Left colon (tissue), 2 donors: ENCODE measurements at places on chromosomes 13 and 19.

DNA sequence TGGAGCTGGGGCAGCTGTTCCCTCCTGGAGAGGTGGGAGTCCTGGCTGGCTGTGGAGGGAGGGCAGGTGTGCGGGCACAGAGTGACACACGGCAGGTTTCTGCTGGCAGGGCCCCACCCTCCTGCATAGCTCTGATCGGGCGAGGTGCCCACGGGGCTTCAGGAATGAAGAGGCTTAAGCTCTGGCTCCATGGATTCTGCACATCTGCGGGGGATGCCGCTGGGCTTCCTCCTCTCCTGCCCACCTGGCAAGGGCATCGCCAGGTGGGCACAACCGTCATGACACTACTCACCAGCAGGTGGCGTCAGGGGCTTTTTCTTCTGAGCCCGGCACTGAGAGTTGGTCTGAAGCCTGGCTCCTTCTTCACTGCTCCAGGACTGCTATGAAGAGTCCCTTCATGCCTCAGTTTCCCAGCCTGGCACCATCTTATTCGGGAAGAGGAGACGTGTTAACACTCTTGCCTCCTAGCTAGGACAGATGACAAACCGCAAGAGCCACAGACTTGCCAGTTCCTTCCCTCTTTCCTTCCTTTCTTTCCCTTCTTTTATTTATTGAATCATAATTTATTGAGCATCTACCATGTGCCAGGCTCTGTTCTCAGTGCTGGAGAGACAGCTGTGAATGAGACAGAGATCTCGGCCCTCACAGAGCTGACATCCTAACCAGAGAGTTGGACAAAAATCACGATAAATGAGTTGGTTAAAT lies 15.2 kb upstream of the PAK4 start:
- no peak for DNase-seq

DNA sequence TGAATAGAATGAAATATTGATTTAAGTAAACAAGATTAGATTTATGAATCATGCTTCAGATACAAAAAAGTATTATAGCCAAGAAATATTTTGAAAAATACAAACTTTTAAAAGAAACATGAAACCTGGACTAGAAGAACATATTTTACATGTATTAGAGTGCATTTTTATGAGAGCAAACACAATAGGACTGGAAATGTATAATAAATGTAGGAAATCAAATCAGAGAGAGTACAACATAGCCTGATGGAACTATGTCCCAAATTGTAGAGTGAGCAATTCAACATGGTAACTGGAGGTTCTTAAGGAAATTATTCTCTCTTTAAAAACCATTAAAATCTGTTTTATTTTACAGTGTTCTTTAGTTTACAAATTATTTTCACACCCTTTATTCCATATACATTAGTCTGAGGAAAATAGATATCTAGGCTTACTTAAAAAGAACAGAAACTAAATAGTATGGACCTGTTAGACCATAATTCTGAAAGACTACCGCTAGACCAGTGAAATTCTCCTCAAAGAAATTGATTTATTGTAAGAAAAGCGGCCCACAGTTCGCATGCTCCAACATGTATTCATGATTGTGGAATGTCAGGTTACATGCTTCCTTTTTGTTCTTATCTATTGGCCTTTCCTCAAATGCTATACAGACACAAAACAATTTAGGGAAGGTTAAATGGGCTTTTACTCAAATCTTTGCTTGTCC lies 1526.5 kb upstream of the SLC10A2 start:
- no peak for DNase-seq

GRCh38 chr19:1840541-1841115 lies 7.7 kb downstream of the REXO1 start:
- no peak for DNase-seq

GRCh38 chr19:39307046-39307821 lies 11.0 kb downstream of the IFNL1 start:
- peak; percentile 33 for DNase-seq

DNA sequence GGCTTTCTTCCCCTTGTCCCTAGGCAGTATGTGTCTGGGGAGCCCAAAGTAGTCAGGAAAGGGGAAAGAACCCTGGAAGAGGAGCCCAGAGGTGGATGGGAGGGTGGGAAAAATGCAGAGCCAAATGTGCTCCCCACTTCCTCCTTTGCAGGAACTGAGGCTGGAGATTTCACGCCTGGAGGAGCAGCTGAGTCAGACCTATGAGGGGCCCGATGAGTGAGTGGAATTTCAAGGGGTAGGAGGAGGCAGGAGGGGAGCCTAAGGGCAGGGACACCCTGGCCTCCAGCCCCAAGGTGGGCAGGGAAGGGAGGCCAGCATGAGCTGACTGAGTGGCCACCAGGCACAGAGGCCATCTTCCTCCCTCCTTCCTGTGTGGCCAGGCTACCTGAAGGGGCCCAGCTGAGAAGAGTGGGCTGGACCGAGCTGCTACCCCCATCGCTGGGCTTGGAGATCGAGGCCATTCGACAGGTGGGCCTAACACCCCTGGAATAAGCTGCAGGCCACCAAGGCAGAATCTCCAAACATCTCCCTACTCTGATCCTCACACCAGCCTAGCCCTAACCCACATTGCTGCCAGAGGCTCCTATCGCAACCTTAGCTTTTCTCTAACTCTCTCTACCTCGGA lies 14.3 kb downstream of the PTH2 start:
- no peak for DNase-seq

DNA sequence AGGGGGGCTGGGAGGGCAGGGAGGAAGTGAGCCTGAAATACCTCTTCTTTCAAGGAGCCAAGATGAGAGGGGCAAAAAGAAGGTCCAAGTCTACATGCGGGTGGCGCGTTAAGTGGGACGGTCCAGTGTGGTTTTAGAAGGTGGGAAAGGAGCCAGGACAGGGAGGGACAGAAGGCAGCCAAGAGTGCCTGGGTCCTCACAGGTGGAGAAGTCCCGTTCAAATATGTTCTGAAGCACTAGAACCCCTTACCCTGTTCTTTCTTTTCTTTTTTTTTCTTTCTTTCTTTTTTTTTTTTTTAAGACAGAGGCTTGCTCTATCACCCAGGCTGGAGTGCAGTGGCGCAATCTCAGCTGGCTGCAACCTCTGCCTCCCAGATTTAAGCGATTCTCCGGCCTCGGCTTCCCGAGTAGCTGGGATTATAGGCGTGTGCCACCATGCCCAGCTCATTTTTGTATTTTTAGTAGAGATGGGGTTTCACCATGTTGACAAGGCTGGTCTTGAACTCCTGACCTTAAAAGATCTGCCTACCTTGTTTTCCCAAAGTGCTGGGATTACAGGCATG lies 7.4 kb downstream of the CAMSAP3 start:
- no peak for DNase-seq

- DNase-seq: peak; percentile 65
These were observed 665 bp downstream of the ZNF497 start for GRCh38 chr19:58361900-58362271.

GRCh38 chr13:72303941-72304746 lies 423.3 kb downstream of the MZT1 start:
- DNase-seq: no peak

DNA sequence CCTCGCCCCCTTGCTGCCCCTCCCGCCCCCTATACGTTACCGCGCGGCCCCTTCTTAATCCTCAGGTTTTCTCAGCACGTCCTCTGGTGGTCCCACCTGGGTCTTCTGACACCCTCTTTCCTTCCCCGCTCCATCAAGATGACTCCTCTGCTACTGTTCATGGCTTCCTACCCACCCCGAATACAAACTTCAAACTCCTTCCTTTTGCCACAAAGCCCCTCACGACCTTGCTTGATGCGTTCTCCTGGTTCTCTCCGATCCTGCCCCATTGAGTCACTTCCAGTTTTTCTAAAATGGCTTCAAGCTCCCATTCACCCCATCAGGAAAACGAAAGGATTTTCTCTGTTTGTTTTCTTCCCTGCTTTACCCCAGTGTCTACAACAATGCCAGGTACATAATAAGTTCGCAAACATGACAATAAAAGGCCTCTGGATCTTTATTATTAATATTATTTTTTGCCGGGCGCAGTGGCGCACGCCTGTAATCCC lies 734 bp upstream of the SERTAD3 start:
- no peak for DNase-seq

DNA sequence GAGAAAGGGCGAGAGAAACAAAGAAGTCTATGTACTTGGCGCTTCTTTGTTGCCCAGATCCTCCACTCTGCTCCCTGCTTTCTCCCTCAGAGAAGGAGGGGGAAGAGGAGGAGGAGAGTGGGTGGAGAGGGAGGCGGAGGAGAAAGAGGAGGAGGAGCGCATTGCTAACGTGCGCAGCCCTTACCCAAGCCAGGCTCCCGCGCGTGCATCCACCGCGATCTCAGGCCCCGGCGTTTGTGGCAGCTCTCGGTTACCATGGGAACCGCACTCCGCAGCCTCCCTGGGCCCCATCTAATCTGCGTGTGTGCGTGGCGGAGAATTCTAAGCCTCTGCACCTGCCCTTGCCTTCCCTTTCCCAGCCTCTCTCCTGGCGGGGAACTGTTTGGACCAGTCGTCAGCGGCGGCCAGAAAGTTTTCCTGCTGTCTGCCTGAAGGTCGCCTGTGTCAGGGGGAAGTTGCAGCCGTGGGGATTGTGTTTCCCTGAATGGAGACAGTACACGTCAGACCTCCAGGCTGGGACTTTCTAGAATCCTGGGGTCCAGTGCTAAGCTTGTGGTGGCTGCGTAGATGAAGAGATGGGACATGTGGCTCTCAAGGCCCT lies at the start of gene ERICH6B:
TSS of gene ERICH6B (minus strand) at position 239 of the 601 bp plus-strand sequence. CDS start 18,734 bp downstream, outside the sequence.
- no peak for DNase-seq

- peak; percentile 40 for DNase-seq
These were observed 3.3 kb downstream of the MLLT1 start for GRCh38 chr19:6276447-6276846.

DNA sequence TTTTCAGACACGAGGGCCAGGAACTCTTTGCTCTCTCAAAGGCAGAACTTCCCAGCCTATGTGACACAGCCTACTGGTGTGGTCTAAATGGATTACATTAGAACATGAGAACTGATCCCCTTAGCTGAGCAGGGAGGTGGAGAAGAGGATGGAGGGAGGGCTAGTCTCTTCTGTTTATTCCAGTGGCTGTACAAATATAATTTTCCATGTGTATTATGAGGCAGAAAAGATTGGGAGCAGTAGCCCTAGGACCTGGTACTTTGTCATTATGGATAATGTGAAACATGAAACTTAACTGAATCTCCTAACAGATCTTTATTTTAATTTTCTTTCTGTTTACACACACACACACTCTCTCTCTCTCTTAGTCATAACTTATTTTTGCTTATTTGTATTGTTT lies 82.1 kb downstream of the WDFY2 start:
- DNase-seq: no peak

- no peak for DNase-seq
These were observed 80.0 kb upstream of the TM9SF2 start for GRCh38 chr13:99421271-99421670.

- no peak for DNase-seq
These were observed 59.3 kb upstream of the F7 start for GRCh38 chr13:113046128-113046882.

- no peak for DNase-seq
These were observed 4.8 kb downstream of the RPS16 start for GRCh38 chr19:39430675-39431593.

DNA sequence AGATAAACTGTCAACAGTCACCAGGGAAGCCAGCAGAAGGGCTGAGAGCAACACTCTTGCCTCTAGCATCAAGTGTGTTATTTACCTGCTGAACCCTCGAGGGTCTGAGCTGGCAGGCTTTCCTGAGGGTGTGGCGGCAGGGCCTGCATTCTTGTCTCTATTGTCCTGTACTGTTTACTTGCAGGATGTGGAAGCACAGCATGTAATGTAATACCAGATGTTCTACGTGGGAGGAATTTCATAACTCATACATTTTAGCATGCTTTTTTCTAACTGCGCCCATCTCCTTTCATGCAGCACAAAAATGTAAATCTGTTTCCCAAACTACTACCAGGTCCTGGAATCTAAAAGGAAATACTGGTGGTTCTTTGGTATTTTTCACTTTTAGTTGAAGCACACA lies 153.1 kb downstream of the RGCC start:
- no peak for DNase-seq
